ENCODE measurements at places on chromosomes 4 and X. TPM values are rescaled to one million over a fixed set of nuclear protein-coding genes. Genes with fewer than 3 reads are reported as not detected.

The L1CAM gene
- total RNA-seq: 2.9 TPM

- no peak for DNase-seq
Measured at GRCh38 chr4:151031831-151032605, 16.9 kb upstream of the LRBA start.

DNA sequence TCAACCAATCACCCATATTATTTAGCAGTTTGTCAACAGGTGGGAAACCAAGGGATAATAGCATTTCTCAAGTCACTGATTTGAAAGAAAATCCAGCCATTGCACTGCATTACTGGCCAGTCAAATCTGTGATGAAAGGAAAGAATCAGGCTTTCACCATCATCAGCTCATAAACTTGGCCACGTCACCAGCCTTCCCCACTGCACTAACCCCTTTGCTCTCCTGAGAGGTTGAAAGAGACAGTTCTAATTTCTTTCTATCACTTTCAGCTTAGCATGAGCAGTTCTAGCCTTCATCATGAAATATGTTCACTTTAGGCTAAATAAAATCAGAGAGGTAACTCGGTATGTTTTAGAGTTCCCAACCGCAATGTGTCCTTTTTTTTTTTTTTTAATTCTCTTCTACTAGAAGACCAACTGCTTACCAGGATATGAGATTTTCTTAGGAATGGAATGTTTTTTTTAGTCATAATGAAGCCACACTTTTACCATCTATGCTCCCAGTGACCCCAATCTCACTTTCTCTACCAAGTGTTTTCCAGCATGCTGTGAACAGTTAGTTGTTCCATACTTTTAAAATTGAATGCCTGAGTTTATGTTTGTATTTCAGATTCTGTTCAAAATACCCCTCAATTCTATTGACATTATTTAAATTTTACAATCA lies 55.7 kb upstream of the SLC7A11 start:
- no peak for DNase-seq

- DNase-seq: no peak
Measured at GRCh38 chr4:13933191-13933590, 305.7 kb upstream of the BOD1L1 start.

Measured in type B pancreatic cell (in vitro differentiated cells).